CD8-positive, alpha-beta memory T cell (primary cell): ENCODE measurements at places on chromosomes 6 and 20.

- no peak overlapping the region for H3K4me3 ChIP-seq
- no peaks in the 10 kb centered on the region for H3K27me3 ChIP-seq
- H3K27ac ChIP-seq, result no peak overlapping the region
- no peak for DNase-seq
Observed at GRCh38 chr6:145420599-145420998, 314.7 kb downstream of the EPM2A start.

DNA sequence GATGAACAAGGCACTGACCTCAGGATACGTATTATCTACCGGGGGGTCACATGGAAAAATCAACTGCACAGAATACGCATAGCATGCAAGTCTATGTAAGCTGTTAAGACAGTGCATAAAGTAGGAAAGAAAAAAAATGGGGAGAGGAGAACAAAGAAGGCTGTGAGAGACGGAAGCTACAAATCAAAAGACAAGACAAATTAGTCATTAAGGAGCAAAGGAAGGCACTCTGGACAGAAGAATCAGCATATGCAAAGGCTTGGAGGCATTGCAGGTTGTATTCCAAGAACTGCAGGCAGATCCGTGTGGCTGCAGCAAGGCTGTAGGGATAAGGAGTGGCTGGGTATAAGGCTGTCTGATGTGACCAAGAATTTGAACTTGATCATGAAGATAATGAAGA is 89.0 kb downstream of the NRSN1 start:
- H3K4me3 ChIP-seq, result no peak overlapping the region
- H3K36me3 ChIP-seq, result no peaks in the 10 kb centered on the region
- no peaks in the 10 kb centered on the region for H3K4me1 ChIP-seq
- DNase-seq, result no peak
- no peaks in the 10 kb centered on the region for H3K27me3 ChIP-seq
- no peak overlapping the region for H3K27ac ChIP-seq

GRCh38 chr6:37758647-37759046 is 60.9 kb upstream of the ZFAND3 start:
- DNase-seq, result no peak
- no peaks in the 10 kb centered on the region for H3K4me1 ChIP-seq
- H3K27ac ChIP-seq, result no peak overlapping the region

- H3K27ac ChIP-seq, result peak overlapping the region; percentile 44
- H3K27me3 ChIP-seq, result no peaks in the 10 kb centered on the region
- H3K4me3 ChIP-seq, result no peak overlapping the region
- no peak for DNase-seq
- no peaks in the 10 kb centered on the region for H3K36me3 ChIP-seq
- no peaks in the 10 kb centered on the region for H3K4me1 ChIP-seq
Observed at GRCh38 chr20:38123021-38123587, 42.0 kb downstream of the TGM2 start.

DNA sequence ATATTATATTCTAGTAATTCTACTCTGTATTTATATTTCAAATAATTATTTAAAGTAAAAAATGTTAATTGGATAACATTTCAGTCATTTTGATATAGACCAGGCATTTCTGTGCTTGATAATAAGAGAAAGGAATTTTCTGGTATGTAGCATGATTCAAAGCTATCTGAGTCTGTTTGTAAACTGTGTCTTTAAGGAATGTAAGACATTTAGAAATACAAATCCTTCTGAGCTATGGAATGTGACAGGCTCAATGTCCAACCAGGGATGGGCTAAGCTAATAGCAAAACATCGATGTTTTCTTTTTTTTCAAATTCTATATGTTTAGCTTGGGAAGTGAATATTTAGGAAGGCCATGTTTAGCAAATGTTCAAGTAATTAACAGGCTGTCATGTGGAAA is 41.5 kb upstream of the FAM83B start:
- H3K36me3 ChIP-seq, result no peaks in the 10 kb centered on the region
- no peak for DNase-seq
- H3K4me1 ChIP-seq, result no peaks in the 10 kb centered on the region
- no peaks in the 10 kb centered on the region for H3K27me3 ChIP-seq

DNA sequence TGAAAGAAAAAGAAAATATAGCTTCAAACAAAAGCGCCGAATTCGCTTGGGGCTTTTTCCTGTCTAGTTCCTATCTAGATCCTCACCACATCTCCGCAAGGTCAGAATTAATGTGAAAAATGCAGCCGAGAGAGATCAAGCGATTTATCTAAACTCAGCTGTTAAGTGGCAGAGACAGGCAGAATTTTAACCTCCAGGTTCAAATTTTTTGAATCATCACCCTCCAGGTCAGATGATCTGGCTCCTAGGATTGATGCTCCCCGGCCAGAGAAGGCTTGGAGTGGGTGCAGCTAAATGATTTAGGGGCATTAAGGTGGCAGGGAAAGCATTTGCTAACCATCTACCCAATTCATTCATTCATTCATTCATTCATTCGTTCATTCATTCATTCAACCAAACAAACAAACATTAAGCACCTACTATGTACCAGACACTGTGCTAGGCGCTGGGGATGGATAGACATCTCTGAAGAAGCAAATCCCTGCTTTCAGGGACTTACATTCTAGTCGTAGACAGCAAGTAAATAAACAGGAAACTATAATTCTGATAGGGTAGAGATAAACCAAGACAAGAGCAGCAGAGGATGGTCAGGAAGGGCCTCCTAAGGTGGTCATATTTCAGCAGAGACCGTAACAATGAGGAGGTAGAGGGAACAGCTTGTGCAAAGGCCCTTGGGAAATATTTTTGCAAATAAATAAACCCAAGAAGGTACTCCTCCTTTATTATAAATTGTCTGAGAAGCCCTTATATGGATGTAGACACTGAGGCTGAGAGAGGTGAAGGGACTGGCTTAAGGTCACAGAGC is 672 bp upstream of the UBE2V1 start:
- H3K4me3 ChIP-seq, result peak overlapping the region; percentile 83
- peak overlapping the region; percentile 89 for H3K27ac ChIP-seq
- H3K27me3 ChIP-seq, result no peaks in the 10 kb centered on the region
- DNase-seq, result no peak

GRCh38 chr20:3846740-3847428 is at the start of gene MAVS:
Gene MAVS, plus strand, starts transcription at chr20:3846834. Its CDS starts 7,791 bp downstream, at chr20:3854625.
- peak within 1 kb of the TSS; percentile 91 for H3K4me3 ChIP-seq
- H3K27ac ChIP-seq, result peak within 1 kb of the TSS; percentile 81
- peak; percentile 85 for DNase-seq
- no peaks in the 10 kb centered on the region for H3K36me3 ChIP-seq
- no peaks in the 10 kb centered on the region for H3K27me3 ChIP-seq

DNA sequence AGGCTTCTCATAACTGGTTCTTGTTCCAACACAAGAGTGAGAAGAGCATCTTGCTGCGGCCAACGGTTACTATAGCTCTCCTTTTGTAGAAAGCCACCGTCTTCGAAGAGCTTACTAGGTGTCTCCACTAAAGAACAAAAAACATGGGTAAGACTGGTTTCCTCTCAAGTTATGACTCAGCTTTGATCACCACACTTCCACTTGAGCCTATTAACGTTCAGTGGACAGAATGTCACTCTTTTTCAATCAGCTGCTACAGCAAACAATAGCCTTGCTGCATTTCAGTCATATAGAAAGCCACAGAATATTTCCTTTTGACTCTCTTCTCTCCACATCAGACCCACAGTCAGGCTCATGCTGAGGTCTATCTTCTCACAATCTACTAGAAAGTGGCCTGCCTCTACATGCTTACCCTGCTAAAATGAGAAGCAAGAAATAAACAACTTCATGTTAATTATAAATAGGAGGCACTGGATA is 243.5 kb upstream of the PREP start:
- H3K27ac ChIP-seq, result peak overlapping the region; percentile 35
- H3K27me3 ChIP-seq, result no peaks in the 10 kb centered on the region

- H3K36me3 ChIP-seq, result peaks cover 50% of the 10 kb centered on the region
- H3K4me1 ChIP-seq, result no peaks in the 10 kb centered on the region
Observed at GRCh38 chr20:35010405-35011192, 54.9 kb downstream of the MYH7B start.

GRCh38 chr6:45724511-45724910 is 291.1 kb downstream of the CLIC5 start:
- no peak overlapping the region for H3K27ac ChIP-seq
- H3K4me1 ChIP-seq, result no peaks in the 10 kb centered on the region
- no peaks in the 10 kb centered on the region for H3K36me3 ChIP-seq
- DNase-seq, result no peak
- H3K4me3 ChIP-seq, result no peak overlapping the region
